ENCODE measurements at places on chromosomes 7 and 10.
A peak's percentile ranks its signal among the peaks of the same experiment; 100 is the strongest.

DNA sequence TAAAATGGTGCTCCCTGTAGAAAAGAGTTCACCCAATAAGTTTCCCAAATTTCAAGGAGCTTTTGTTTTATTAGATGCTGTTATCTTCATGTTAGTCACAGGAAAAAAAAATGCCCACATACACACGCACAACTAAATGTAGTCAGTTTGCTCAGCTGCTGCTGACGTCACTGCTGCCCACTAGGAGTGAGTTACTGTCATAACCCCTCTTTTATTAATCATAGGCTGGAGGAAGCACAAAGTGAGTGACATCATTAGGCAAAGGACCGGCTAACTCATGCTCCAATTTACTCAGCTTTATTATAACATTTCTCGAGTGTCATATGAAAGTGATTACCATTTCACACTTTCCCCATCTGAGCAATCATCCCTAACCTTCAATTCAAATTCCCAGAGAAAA lies 6.7 kb upstream of the INHBA start:
- no peak for DNase-seq

GRCh38 chr10:60731134-60731885 lies 47.0 kb upstream of the CDK1 start:
- DNase-seq: no peak

GRCh38 chr10:34649385-34649784 lies 165.7 kb downstream of the PARD3 start:
- DNase-seq: no peak

DNA sequence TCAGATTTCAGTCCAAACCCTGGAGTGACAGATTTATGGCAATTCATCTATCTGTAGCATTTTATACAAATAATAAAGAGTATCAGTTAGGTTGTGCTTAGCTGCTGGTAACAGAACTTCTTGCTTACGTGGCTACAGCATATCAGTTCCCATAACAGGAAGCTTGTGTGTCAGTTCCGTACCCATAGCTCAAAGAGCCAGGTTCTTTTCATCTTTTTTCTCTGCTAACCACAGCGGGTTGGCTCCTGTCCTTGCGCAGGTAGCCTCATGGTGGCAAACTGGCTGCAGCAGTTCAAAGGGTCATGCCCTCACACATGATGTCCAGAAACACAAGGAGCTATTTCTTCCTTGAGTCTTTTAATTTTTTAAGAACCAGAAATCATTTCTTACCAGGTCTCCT lies 1041.8 kb downstream of the GATA3 start:
- DNase-seq: no peak

DNA sequence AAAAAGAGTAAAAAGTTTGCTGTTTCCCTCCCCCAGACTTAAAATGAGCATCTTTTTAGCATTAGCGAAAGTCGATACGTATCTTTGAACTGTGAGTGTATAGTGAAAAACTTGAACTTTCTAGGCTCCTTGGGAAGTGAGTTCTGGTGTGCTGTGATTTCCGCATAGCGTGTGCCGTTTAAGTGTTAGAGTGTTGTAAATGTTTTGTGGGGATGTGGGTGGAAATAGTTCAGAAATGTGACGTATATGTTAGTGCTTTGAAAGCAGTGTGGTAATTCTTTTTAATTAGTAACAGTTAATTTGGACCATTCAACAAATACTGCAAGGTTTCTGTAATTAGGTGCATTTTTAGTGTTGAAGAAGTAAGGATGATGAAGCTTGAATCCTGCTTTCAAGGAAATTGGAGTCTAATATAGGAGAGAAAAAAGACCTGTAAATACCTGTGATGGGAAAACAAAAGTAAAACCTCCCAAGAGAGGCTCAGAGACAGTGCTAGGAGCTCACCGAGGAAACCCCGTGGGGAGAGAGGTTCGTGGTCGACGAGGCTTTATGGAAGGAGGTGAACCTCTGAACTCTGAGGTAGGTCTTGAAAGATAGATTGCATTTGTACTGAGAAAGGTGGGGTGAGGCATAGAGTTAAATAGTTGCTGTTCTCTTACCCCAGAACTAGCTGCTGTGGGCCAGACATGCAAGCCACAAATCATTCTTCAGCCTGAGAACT lies 40.8 kb downstream of the RBM33 start:
- no peak for DNase-seq

- DNase-seq: no peak
Measured at GRCh38 chr7:157403646-157404401, 67.0 kb downstream of the DNAJB6 start.

GRCh38 chr10:5457741-5458140 lies 41.6 kb downstream of the CALML5 start:
- no peak for DNase-seq

GRCh38 chr10:93458821-93459257 lies 23.3 kb downstream of the MYOF start:
- DNase-seq: peak; percentile 80

GRCh38 chr7:21942955-21943354 lies 2.7 kb downstream of the CDCA7L start:
- DNase-seq: no peak

All from sciatic nerve (tissue), 2 donors.